ENCODE measurements at places on chromosomes 7 and 10.

DNA sequence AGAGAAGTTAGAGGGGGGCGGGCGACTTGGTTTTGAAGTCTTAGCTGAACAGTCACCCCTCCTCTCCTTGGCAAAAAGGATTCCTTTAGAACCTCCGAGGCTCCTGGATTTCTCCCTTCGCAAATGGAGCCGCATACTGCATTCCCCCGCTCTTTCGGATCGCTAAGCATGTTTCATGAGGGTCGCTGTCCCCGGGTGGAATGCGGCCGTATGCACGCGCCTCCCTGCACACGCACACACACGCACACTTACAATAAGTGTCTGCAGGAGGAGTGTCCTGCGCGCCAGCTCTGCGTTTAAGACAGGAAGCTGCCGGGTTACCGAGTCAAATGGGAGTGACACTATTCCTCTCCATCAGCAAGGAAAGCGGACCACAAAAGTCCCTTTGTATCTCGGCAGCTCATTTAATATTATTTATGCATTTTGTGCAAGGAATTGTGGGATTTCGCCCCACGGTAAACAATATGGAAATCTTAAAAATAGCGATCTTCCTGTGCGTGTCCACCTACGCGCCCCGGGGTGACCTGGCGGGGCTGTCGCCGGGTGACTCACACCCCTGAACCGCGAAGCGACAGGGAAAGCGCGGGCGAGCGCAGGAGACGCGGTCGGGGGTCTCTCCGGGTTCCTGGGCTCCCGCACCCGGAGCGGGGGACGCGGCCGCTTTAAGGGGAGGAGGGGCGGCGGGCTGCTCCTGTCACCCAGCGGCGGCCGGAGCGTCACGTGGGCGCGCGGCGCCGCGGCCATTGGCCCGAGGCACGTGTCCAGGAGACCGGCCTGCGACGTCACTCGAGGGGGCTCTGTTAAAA lies 988 bp upstream of the EN2 start:
- no peak for DNase-seq

DNA sequence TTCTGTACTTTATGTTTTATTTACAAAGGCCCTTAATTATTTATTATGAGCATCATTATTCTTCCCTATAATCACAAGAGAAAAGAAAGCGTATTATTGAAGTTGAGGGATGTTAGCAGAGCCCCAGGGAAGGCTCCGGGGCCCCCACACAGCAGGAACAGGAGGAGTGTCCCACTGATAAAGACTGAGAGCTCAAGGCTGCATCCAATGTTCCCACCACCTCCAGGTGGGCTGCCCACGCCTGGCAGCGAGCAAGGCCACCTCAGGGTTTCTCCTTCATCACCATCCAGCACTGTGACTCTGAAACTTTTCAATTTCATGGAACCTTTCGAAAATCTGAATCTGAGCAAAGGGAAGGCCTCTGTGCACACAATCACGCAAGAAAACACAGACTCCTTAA lies 35.9 kb upstream of the WIPF3 start:
- DNase-seq, result no peak

GRCh38 chr10:31136930-31137885 lies 105.5 kb upstream of the ZNF438 start:
- DNase-seq, result no peak

GRCh38 chr10:58885686-58886345 lies 290.6 kb upstream of the PHYHIPL start:
- DNase-seq, result no peak

GRCh38 chr10:128835361-128835760 lies 631.7 kb upstream of the MGMT start:
- DNase-seq, result no peak

DNA sequence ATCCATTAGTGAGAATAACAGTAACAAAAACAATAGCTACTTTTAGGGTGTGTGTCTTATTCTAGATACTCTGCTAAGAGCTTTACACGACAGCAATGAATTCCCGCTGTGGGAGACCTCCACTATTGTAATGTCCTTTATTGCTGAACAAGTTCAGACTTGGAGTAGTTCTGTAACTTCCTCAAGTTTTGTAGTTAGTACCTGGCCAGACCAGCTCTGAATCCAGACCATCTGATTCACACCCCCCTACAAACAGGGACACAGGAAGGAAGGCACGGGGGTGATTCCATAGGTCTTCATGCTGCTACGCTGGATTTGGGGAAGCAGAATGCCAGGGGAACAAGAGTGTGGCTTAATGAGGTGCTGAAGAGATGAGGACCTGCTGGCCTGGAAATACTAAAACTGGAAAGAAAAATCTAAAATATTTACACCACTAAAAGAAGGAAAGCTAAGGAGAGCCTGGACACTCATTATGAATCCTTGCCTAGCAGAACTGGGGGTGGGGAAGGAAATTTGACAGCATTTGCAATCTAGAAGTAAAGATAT lies 194.6 kb upstream of the TMEM72 start:
- no peak for DNase-seq

- DNase-seq, result no peak
Measured at GRCh38 chr7:2647594-2648172, 15.9 kb downstream of the TTYH3 start.

DNA sequence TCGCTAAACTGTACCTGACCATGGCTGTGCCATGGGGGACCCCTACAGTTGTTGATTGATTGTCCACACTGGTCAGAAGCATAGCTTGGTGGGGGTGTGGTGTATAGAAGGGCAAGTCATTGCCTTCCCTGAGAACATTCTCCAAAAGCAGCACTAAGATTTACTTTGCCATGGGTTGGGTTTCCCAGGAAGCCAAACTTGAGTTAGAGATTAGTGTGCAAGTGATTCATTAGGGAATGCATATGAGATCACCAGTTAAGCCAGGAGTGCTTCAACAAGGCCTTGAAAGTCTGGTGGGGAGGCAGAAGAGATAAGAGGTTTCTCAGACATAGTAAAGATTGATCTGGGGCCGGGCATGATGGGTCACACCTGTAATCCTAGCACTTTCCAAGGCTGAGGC lies 21.4 kb upstream of the TPST1 start:
- DNase-seq, result no peak

GRCh38 chr7:44147026-44147991 lies 6.2 kb upstream of the MYL7 start:
- no peak for DNase-seq
